PC-9 (cell line): ENCODE measurements at places on chromosomes 1 and 21.

DNA sequence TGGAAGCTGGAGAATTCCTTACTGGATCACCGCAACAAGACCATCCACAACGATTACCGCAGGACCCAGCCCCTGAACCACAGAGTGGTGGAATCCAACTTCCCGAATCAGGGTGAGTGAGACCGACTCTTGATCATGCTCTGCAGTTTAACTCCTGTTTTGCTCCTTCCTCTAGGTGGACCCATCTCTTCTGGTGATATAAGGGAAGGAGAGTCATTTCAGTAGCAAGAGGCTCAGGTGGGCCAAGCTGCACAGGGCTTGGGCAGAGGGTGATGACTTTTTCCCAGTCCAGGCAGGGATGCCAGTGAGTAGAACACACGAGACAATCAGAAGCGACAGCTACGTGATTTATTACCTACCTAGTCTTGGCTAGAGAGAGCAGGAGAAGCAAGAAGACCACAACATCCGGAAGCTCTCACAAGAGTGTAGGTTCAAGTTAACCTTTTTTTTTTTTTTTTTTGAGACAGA is 25.2 kb downstream of the CA6 start:
- no peaks in the 10 kb centered on the region for H3K27me3 ChIP-seq
- no peak overlapping the region for H3K27ac ChIP-seq
- H3K4me3 ChIP-seq, result no peak overlapping the region
- H3K36me3 ChIP-seq, result no peaks in the 10 kb centered on the region

GRCh38 chr1:11691928-11692711 is 610 bp downstream of the DRAXIN start:
- peaks cover 11% of the 10 kb centered on the region; the same call in 1 of the 2 replicates for H3K4me1 ChIP-seq
- no peak overlapping the region for H3K27ac ChIP-seq
- H3K27me3 ChIP-seq, result peaks cover 13% of the 10 kb centered on the region

DNA sequence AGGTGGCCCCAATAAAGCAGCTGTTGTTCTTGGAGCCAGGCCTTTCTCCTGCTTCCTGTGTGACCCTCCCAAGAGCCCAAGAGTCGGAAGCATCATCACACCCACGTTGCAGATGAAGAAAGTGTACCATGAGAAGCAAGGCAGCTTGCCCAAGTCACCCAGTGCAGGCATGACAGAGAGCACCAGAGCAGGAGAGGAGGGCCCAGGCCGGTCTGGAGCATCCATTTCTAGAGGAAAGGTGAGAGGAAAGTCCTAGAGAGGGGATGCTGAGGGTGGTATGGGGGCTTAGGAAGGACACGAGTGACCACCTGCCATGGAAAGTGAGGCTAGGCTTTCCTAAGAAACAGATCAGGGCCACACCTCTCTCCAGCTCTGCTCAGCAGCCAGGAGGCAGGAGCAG is 47.0 kb downstream of the C1orf198 start:
- peaks cover 31% of the 10 kb centered on the region for H3K4me1 ChIP-seq
- H3K27ac ChIP-seq, result no peak overlapping the region
- no peaks in the 10 kb centered on the region for H3K36me3 ChIP-seq
- no peak for DNase-seq

- H3K4me1 ChIP-seq, result no peaks in the 10 kb centered on the region
- no peak for DNase-seq
- H3K27me3 ChIP-seq, result peaks cover 60% of the 10 kb centered on the region
- no peak overlapping the region for H3K27ac ChIP-seq
These were observed 12.3 kb downstream of the KCNA2 start for GRCh38 chr1:110593902-110594301.

DNA sequence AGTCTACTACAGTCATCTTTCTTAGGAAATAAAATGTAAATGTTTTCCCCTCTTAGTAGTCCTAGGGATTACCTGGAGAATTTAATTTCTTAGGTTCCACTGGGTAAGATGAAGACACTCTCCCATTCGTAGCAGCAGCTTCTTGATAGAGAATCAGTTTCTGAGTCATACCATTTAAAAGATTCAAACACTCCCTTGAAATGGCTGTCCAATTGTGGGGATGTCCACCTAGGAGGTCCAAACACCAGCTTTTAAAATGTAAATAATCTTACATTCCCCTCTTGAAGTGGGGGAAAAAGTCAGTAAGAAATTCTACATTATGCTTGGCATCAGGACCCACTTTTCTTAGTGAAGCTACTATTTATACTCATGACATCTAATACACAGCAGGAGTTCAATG is 37.5 kb downstream of the NDC1 start:
- H3K36me3 ChIP-seq, result peaks cover 28% of the 10 kb centered on the region
- H3K4me3 ChIP-seq, result no peak overlapping the region
- no peak for DNase-seq
- H3K27ac ChIP-seq, result no peak overlapping the region
- H3K4me1 ChIP-seq, result no peaks in the 10 kb centered on the region
- H3K27me3 ChIP-seq, result no peaks in the 10 kb centered on the region

DNA sequence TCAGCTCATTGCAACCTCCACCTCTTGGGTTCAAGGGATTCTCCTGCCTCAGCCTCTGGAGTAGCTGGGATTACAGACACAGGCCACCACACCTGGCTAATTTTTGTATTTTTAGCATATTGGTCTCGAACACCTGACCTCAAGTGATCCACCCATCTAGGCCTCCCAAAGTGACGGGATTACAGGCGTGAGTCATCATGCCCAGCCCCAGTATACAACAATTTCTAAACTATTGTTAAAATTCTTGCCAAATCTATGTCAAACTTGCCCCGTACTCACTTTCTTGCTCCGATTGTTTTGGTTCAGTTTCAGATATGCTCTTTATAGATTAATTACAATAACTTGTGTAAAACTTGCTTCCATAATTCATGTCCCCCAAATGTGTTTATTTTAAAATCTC is 4.1 kb downstream of the RGS18 start:
- H3K4me1 ChIP-seq, result no peaks in the 10 kb centered on the region
- no peak overlapping the region for H3K4me3 ChIP-seq
- DNase-seq, result no peak
- H3K27me3 ChIP-seq, result no peaks in the 10 kb centered on the region
- H3K36me3 ChIP-seq, result no peaks in the 10 kb centered on the region
- H3K27ac ChIP-seq, result no peak overlapping the region

DNA sequence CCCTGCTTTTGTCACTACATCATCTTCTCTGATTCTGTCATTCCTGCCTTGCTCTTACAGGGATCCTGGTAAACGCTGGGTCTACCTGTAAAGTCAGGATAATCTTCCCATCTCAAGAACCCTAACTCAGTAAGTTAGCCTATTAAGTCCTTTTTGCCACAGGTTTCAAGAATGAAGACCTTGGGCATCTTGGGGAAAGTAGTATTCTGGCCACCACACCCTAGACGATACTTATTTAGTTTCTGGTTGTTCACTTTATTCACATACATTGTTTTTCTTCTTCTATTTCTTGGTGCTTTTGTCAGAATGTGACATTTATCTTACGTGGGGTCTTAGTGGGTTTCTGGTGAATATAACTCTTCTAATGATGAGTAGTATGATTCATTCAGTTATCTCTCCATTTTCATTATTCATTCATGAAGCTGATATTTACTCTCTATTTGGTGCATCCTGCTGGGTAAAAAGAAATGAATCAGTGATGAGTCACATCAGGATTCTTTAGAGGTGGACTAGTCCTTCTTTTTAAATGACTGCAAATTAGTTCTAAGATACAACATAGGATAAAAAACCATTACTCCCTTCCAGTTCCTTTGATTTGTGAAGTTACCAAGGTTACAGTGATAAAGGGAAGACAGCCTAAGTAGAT is 514.4 kb upstream of the B3GALT2 start:
- no peak overlapping the region for H3K4me3 ChIP-seq
- H3K27ac ChIP-seq, result no peak overlapping the region
- no peaks in the 10 kb centered on the region for H3K27me3 ChIP-seq
- no peaks in the 10 kb centered on the region for H3K4me1 ChIP-seq

DNA sequence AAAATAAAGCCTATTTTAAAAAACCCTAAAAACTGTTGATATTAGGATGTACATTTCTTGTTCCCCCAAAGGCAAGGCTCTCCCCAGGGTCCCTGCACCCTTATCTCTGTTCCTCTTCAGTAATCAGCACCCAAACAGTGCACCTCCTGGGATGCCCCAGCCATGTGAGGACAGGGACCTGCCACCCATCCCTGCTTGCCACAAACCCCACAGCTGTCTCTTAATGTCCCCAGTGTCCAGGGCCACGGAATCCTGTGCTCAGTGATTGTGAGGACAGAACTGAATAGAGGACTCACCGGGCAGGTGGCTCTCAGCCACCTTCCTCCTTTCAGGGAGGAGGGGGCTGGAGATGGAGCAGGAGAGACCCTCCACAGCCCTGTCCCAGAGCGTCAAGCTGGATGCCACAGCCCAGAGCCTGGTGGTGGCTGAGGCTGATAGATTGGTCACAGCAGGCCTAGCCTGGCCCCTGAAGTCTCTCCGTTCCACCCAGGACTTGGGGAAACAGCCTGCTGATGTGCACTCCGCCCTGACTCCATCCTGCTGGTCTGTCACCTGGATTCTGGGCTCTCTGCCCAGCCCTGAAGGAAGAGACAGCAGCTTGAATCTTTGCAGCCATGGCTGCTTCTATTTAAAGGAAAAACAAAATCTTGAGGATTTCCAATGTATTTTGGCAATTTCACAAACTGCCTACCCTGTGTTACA is 23.1 kb downstream of the RNF187 start:
- H3K36me3 ChIP-seq, result no peaks in the 10 kb centered on the region
- no peak for DNase-seq
- 0 out of 2 replicates have a peak, but pooled peaks cover 8% of the 10 kb centered on the region for H3K27me3 ChIP-seq
- no peak overlapping the region for H3K4me3 ChIP-seq
- H3K27ac ChIP-seq, result no peak overlapping the region

DNA sequence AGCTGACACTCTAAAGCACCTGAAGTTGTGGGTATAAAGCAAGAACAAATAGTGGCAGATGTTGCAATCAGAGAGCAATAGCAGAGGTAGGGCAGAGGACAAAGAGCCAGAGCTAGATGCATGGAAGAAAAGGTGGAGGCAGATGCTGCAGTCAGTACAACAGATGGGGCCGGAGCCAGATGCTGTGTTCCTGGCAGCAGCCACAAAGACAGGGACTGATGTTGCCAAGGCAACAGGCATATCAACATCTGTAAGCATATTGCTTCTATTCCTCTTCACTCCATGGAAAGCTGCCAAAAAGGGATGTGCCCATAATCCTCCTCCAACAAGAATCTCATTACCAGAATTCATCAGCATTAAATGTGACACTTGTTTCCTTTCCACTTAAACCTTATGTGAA is 108.0 kb downstream of the TNNI3K start:
- no peaks in the 10 kb centered on the region for H3K36me3 ChIP-seq
- no peak overlapping the region for H3K27ac ChIP-seq
- no peak overlapping the region for H3K4me3 ChIP-seq
- H3K4me1 ChIP-seq, result no peaks in the 10 kb centered on the region

- DNase-seq, result no peak
- no peaks in the 10 kb centered on the region for H3K27me3 ChIP-seq
- no peak overlapping the region for H3K27ac ChIP-seq
- no peaks in the 10 kb centered on the region for H3K36me3 ChIP-seq
These were observed 9.5 kb upstream of the CLIC4 start for GRCh38 chr1:24735509-24736375.

GRCh38 chr1:236494586-236495466 is 29.0 kb upstream of the LGALS8 start:
- H3K27me3 ChIP-seq, result no peaks in the 10 kb centered on the region
- H3K27ac ChIP-seq, result no peak overlapping the region
- H3K4me1 ChIP-seq, result peaks cover 36% of the 10 kb centered on the region
- no peak overlapping the region for H3K4me3 ChIP-seq

DNA sequence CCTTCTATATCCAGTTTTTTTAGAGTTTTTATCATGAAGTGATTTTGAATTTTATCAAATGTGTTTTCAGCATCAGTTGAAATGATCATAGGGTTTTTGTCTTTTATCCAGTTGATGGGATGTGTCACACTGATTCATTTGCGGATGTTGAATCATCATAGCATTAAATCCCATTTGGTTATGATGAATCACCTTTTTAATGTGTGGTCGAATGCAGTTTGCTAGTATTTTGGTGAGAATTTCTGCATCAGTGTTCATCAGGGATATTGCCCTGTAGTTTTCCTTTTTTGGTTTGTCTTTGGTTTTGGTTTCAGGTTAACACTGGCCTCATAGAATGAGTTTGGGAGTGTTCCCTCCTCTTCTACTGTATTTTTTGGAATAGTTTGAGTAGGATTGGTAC is 80.3 kb downstream of the DIRAS3 start:
- peak overlapping the region; percentile 11; the same call in 1 of the 2 replicates for H3K27ac ChIP-seq
- no peak for DNase-seq
- no peak overlapping the region for H3K4me3 ChIP-seq
- peaks cover 4% of the 10 kb centered on the region; the same call in 1 of the 2 replicates for H3K4me1 ChIP-seq
- no peaks in the 10 kb centered on the region for H3K36me3 ChIP-seq
- H3K27me3 ChIP-seq, result no peaks in the 10 kb centered on the region

GRCh38 chr1:104629589-104629988 is 879.9 kb downstream of the AMY1C start:
- no peak for DNase-seq
- no peaks in the 10 kb centered on the region for H3K4me1 ChIP-seq
- H3K27me3 ChIP-seq, result no peaks in the 10 kb centered on the region
- no peaks in the 10 kb centered on the region for H3K36me3 ChIP-seq

GRCh38 chr1:223844787-223845036 is 1.0 kb downstream of the TP53BP2 start:
- H3K4me1 ChIP-seq, result peaks cover 44% of the 10 kb centered on the region
- no peaks in the 10 kb centered on the region for H3K27me3 ChIP-seq
- DNase-seq, result no peak
- peak overlapping the region; percentile 95 for H3K27ac ChIP-seq
- H3K36me3 ChIP-seq, result no peaks in the 10 kb centered on the region; the same call in 1 of the 2 replicates
- peak overlapping the region; percentile 72 for H3K4me3 ChIP-seq

DNA sequence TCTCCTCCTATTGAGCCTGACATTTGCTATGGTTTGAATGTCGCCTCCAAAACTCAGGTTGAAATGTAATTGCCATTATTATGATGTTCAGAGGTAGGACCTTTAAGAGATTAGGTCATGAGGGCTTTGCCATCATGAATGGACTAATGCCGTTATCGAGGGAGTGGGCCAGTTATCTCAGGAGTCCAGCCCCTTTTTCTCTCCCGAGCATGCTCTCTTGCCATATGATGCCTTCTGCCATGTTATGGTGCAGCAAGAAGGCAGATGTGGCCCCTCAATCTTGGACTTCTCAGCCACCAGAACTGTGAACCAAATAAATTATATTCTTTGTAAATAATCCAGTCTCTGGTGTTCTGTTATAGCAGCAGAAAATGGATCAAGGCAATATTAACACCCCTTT is 323.5 kb downstream of the RRAGC start:
- no peak for DNase-seq
- no peaks in the 10 kb centered on the region for H3K4me1 ChIP-seq
- H3K27ac ChIP-seq, result no peak overlapping the region
- H3K36me3 ChIP-seq, result no peaks in the 10 kb centered on the region
- H3K27me3 ChIP-seq, result peaks cover 72% of the 10 kb centered on the region
